ENCODE measurements at places on chromosomes 6 and 20. TPM values are rescaled to one million over a fixed set of nuclear protein-coding genes. Genes with fewer than 3 reads are reported as not detected.

DNA sequence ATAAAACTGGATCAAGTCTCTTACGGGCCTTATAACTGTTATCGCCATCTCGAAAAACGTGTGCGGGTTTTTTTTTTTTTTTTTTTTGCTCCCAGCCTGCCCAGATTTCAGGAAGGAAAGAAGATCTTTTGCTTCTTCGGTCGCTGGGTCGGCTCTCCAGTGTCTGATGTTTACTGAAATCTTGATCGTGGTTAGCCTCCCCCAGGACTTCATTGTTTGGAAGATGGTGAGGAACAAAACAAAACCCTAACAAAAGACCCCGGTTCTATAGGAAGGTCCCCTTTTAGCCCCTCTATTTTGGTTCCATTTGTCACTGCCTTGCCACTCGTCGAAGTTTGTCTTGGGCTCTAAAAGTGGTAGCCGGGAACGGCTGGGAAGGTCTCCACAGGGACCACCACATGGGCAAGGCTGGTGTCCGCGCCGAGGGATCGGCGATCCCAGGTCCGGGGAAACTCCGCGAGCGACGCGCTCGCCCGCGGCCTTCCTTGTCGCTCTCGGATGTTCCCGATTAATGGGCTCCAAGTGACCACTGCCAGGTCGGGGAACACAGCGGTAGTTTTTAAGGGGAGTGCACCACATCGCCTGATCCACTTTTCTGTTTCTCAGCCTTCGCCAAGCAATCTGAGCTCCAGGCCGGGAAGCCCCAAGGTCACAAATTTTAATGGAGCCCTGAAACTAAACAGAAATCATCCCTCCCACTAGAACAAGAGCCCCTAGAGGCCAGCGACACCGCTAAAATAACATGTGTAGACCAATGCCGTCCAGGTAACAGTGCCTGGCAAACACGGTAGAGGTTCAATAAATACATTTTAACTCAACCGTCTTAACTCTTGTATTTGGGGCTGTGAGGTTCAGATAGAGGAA lies 27.0 kb downstream of the TRIM27 start:
- peak overlapping the region; percentile 86 for H3K4me3 ChIP-seq
- peak overlapping the region; percentile 97 for H3K27ac ChIP-seq
- peaks cover 2% of the 10 kb centered on the region for H3K27me3 ChIP-seq
- peaks cover 12% of the 10 kb centered on the region for H3K4me1 ChIP-seq
- peaks cover 18% of the 10 kb centered on the region for H3K36me3 ChIP-seq

DNA sequence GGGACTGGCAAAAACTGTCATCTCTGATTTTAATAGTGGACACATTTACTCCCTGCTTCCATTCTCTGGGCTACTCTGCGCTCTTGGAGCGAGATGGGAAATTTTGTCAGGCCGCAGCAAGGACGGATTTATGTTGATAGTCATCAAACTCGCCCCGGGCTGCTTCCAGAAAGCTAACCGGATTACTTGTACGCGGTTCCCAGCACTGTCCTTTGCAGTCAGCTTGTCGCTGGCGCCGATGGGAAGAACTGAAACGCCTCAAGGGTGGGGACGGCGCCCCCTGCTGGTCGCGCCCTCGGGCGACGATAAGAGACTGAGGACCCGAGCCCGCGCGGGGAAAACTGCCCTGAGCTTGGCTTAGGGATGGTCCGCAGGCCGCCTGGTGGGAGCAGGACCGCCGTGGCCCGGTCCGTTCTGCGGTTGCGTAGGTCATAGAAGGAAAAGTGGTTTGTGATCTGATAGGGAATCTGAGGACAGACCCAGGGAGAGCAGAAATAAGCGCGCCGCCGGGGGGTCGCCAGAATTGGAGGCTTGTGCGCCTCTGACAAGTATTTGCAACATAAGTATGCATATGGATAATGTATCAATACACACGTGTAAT lies 984 bp upstream of the ABT1 start:
- H3K27me3 ChIP-seq: peaks cover 26% of the 10 kb centered on the region
- DNase-seq: peak; percentile 92
- H3K27ac ChIP-seq: no peak overlapping the region
- H3K36me3 ChIP-seq: peaks cover 16% of the 10 kb centered on the region

MATN4 gene
- 0.70 TPM for total RNA-seq

TBX18 gene
- not detected for total RNA-seq

DNA sequence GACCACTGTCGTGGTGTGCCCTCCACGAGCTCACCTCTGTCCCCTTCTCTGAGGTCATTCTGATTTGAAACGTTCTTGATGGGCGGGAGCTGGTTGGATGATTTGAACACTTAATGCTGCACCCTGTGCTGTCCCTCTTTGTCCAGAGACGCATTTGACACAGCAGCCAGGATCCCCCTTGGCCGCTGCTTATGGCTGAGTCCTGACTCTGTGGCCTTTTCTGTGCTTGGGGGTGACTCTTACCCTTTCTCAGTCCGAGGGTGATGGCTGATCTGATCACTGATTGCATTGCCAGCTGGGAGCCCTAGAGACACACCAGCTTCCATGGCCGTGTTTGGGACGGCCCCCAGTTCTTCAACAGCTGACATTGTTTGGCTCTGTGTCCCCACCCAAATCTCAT lies 43.5 kb upstream of the FRMD1 start:
- no peak overlapping the region for H3K4me3 ChIP-seq
- no peaks in the 10 kb centered on the region for H3K36me3 ChIP-seq
- peaks cover 9% of the 10 kb centered on the region for H3K27me3 ChIP-seq
- H3K27ac ChIP-seq: no peak overlapping the region

- no peaks in the 10 kb centered on the region for H3K27me3 ChIP-seq
- H3K36me3 ChIP-seq: no peaks in the 10 kb centered on the region
- H3K27ac ChIP-seq: no peak overlapping the region
- H3K4me1 ChIP-seq: no peaks in the 10 kb centered on the region
- no peak overlapping the region for H3K4me3 ChIP-seq
- no peak for DNase-seq
These were observed 107.8 kb upstream of the CCN2 start for GRCh38 chr6:132058975-132059374.

TLDC2 gene
- total RNA-seq: not detected

DNA sequence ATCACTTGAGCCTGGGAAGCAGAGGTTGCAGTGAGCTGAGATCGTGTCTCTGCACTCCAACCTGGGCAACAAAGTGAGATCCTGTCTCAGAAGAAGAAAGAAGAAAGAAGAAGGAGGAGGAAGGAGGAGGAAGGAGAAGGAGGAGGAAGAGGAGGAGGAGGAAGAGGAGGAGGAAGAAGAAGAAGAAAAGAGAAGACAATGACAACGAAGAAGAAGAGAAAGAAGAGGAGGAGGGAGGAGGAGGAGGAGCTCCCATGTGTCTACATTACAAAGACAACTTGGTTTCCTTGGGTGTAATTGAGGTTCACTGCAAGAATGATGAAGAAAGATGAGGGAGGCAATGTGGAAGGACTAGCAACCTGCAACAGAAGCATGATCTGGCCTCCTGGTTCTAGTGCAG lies 21.3 kb upstream of the CEP85L start:
- H3K27ac ChIP-seq: no peak overlapping the region
- peaks cover 48% of the 10 kb centered on the region for H3K4me1 ChIP-seq
- H3K36me3 ChIP-seq: peaks cover 2% of the 10 kb centered on the region

DNA sequence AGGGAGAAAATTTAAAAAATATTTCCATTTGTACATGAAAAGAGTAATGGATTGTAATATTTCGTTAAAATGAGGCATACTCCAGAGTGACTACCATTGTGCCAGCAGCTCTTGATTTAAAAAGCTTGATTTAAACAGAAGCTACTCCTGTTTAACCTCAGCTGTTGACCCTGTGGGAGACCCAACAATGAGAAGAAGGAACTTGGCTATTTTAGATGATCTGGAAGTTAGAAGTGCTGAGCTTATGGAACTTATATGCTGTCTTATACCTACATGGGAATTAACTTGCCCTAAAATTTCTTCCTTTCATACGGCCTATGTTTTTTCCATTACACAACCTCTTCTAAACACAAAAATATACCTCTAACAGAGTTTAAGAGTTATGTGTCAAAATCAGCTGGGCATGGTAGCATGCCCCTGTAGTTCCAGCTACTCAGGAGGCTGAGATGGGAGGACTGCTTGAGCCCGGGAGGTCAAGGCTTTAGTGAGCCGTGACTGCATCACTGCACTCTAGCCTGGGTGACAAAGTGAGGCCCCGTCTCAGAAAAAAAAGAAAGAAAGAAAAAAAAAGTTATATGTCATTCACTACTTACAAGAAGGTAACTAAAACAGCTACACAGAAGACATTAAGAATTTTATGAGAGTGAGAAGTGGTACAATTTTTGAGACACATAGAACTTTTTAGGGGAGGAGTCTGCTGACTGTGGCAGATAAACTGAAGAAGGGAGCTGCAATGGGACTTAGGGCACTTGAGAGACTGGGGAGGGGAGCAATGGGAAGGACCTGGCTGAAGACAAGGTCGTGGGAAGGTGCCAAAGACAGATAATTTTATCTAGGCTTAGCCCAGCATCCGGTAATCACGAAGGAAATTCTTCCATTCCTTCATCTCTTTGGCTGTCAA lies 139.9 kb downstream of the MYB start:
- no peak for DNase-seq
- no peak overlapping the region for H3K27ac ChIP-seq
- H3K27me3 ChIP-seq: no peaks in the 10 kb centered on the region
- no peak overlapping the region for H3K4me3 ChIP-seq
- no peaks in the 10 kb centered on the region for H3K36me3 ChIP-seq

CAP2 gene
- total RNA-seq: not detected

SDHAF4 gene
- total RNA-seq: 13.3 TPM

GRCh38 chr6:7649037-7649810 lies 59.2 kb downstream of the SNRNP48 start:
- no peaks in the 10 kb centered on the region for H3K36me3 ChIP-seq
- no peak for DNase-seq
- H3K27ac ChIP-seq: no peak overlapping the region
- H3K4me3 ChIP-seq: no peak overlapping the region

DNA sequence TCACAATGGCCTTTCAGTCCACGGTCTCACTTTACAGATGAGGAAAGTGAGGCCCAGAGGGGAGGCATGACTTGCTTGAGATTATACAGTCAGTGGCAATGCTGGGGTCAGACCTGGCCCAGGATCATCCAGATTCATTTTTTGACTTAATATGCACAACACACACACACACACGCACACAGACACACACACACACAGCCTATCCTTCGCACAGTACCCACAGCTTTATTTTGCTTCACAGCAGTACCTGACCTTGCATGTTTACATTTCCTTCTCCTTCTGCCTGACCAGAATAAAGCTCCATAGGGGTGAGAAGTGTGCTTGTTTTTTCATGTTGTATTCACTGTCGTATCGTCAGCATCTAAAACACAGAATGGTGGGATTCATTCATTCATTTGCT lies 79.8 kb downstream of the VEGFA start:
- DNase-seq: no peak
- no peak overlapping the region for H3K27ac ChIP-seq
- H3K4me3 ChIP-seq: no peak overlapping the region
- no peaks in the 10 kb centered on the region for H3K36me3 ChIP-seq

GRCh38 chr20:60087563-60088105 lies 129.4 kb downstream of the CDH26 start:
- H3K4me3 ChIP-seq: peak overlapping the region; percentile 50
- no peak overlapping the region for H3K27ac ChIP-seq
- H3K36me3 ChIP-seq: no peaks in the 10 kb centered on the region
- peaks cover 20% of the 10 kb centered on the region for H3K27me3 ChIP-seq
- peaks cover 9% of the 10 kb centered on the region for H3K4me1 ChIP-seq

C6orf141 gene
- total RNA-seq: 0.86 TPM

DNA sequence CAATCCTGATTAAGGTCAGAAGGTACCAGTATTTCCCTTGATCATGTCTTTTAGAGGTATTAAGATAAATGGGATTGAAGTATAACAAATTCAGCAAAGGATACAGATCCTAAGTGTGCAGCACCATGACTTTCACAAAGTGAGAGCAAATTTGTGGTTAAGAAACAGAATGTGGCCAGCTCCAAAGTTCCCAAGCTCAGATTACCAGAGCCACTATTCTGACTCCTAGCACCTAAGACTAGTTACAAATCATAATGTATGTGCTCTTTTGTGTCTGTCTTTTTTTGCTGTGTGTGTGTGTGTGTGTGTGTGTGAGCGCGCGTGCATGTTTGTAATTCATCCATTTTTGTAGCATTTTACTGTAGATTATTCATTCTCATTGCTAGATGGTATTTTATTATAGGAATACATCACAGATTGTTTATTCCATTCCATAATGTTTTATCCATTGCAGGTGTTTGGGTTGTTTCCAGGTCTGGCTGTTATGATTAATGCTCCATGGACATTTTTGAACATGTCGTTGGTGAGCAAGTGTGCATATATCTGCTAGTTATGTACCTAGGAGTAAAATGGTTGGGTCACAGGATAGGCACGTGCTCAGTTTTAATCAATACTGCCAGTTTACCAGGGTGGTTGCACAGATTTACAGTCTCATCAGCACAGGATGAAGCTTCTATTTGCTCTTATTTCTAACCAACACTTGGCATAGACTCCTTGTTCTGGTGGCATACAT lies 314.0 kb upstream of the JAG1 start:
- H3K4me3 ChIP-seq: no peak overlapping the region
- no peaks in the 10 kb centered on the region for H3K27me3 ChIP-seq
- no peaks in the 10 kb centered on the region for H3K36me3 ChIP-seq
- H3K27ac ChIP-seq: no peak overlapping the region
- H3K4me1 ChIP-seq: no peaks in the 10 kb centered on the region

DNA sequence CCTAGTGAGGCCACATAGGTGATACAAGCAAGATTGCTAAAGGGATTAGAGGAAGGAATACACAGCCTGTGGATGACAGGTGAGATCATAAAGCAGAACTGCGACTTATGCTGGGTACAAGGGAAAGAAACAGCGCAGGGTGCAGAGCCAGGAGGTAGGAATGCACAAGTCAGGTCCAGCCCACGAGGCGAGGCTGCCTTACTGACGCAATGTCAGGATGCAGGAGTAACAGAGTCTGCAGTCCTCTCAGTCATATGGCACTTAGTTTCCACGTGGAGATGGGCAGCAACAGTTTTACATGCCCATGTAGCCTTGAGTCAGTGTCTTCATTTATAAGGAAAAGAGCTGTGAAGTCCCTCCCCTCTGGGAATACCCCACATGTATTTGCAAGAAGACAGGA lies 210.9 kb downstream of the SYNE1 start:
- peaks cover 11% of the 10 kb centered on the region for H3K27me3 ChIP-seq
- no peak overlapping the region for H3K27ac ChIP-seq
- no peak overlapping the region for H3K4me3 ChIP-seq
- no peaks in the 10 kb centered on the region for H3K4me1 ChIP-seq
- no peak for DNase-seq
- no peaks in the 10 kb centered on the region for H3K36me3 ChIP-seq

GRCh38 chr6:8137529-8137939 lies 35.2 kb upstream of the EEF1E1 start:
- peaks cover 27% of the 10 kb centered on the region for H3K27me3 ChIP-seq

All from activated CD4-positive, alpha-beta memory T cell treated with anti-CD3 and anti-CD28 coated beads for 36 hours (primary cell).